ENCODE measurements at places on chromosomes 12 and 14.

GRCh38 chr12:109827566-109828550 is 5.3 kb downstream of the TRPV4 start:
- no peak for DNase-seq

- no peak for DNase-seq
Observed at GRCh38 chr12:48005001-48005749, 899 bp upstream of the COL2A1 start.

- no peak for DNase-seq
Observed at GRCh38 chr12:82852529-82852928, 165.8 kb downstream of the TMTC2 start.

GRCh38 chr14:100149851-100150611 is 9.4 kb downstream of the DEGS2 start:
- DNase-seq: no peak

DNA sequence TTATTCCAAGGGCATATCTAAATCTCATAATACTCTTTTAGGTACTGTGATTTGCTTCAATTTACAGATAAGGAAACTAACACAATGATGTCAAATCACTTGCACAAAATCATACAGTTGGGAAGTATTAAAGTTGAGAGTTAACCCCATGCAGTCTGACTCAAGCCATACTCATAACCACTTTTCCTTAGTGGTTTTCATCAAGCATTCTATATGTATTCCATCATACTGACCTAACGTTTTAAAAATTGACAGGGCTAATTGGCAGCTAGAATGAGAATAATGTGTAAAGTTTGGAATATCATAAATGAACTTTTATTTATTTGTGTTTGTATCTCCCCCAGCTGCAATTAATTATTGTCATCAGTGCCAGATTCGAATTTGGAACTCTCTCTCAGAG is 20.9 kb downstream of the PUS7L start:
- DNase-seq: no peak

- peak; percentile 18 for DNase-seq
Observed at GRCh38 chr12:22100958-22101748, 55.1 kb downstream of the CMAS start.

DNA sequence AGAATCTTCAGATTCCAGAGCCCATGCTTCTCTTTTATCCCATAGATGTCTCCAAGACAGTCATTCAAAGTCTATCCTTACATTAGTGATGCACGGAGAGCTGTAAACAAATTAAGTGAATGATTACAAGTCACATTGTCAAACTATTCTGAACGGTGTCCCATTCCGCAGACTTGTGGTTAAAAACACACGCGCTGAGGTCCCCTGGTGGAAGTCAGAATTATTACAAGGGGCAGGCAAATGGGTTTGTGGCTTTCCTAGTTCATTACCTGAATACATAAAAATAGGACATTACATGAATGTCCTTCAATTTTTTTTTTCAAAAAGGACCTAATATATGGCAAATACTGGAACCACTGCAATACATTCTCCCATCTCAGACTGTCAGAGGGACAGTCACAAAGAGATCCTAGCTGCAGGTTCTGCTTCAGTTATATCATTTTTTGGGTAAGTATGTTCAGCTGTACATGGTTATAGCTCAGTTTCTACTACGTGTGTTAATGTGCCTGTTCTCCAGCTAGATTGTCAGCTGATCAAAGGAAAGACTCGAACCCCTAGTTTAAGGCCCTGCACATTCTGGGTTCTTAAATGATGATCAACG is 53.1 kb upstream of the STON2 start:
- peak; percentile 48 for DNase-seq

DNA sequence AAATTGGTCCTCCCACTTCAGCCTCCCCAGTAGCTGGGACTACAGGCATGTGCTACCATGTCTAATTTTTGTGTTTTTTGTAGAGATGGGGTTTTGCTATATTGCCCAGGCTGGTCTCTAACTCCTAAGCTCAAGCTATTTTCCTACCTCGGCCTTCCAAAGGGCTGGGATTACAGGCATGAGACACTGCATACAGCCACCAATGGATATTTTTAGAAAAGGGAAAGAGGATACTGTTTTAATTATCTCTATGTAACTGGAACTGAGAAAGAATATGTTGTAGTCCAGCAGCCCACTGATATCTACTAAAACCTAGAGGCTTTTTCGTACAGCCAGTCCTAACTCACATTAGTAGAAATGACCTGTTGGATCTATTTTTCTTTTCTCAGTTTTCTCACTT is 6.2 kb downstream of the TMPRSS12 start:
- no peak for DNase-seq

- no peak for DNase-seq
Observed at GRCh38 chr12:68397566-68398158, 65.5 kb upstream of the MDM1 start.

GRCh38 chr12:112686373-112686772 is 105.2 kb upstream of the RPH3A start:
- no peak for DNase-seq

DNA sequence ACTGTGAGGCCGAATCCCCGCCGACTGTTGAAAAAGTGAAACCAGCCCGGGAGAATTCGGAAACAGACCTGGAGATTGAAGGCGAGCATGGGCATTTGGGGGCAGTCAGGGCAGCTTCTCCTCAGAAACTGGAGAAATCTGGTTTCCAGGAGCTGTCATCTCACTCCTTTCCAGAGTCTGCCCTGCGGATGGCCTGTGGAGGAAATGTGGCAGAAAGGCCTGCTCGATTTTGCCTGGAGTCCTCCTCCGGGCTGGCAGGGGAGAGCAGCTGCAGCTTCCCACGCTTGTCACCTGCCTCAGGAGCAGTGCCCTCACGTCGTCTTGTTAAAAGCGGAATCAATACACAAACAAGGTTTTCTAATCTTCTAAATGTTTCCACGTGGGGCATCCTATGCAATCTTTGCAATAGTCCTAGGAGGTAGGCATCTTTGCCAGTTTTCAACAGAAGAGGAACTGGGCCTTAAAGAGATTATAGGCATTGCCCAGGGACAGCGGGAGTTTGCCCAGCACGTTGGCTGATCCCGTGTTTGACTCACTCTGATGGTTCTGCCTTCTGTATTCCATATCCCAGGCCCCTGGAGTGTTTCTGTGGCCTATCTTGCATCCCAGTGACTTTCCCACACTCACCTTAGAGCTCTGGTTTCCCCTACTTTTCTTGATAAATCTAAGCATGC is 2.3 kb downstream of the LRRC74A start:
- no peak for DNase-seq

- DNase-seq: no peak
Observed at GRCh38 chr14:35535483-35536112, 1.6 kb downstream of the INSM2 start.

- DNase-seq: no peak
Observed at GRCh38 chr12:90253136-90253535, 544.5 kb upstream of the ATP2B1 start.

DNA sequence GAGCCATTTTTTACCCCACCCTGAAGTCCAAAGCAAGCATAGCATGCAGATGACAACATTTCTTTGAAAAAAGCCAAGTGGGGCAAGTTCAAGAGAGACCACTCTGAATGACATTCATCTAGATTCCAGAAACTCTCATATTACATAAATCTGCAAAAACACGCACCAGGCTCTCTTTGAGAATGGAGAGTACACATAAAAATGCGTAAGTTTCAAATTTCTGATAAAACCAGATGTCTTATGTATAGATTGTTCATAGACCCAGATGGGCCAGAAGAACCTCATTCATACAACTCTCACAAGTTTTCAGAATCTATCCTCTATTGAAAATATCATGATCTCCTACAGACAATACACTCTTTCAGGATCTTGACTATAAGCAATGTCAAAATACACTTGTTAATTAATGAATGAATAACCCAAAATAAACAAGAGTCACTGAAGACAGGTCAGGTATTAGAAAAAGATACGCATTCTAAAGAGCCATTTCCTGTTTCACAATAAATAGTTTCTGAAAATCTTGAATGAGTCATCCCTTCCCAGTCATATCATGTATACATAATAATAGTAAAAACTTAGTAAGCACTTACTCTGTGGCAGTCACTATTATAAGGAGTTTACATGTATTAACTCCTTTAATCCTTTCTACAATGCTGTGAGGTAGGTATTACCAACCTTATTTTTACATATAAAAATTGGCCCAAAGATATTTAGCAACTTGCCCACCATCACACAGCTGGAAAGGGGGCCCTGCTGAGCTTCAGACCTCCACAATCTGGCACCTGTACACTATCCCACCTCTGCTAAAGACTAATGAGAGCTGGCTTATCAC is 72.0 kb downstream of the PPP2R5E start:
- peak; percentile 16 for DNase-seq

- DNase-seq: no peak
Observed at GRCh38 chr14:24256960-24257359, 6.0 kb downstream of the TGM1 start.

- no peak for DNase-seq
Observed at GRCh38 chr14:76834241-76834661, 8.0 kb downstream of the LRRC74A start.

- no peak for DNase-seq
Observed at GRCh38 chr12:92796650-92797049, 93.9 kb downstream of the PLEKHG7 start.
